Lung microvascular endothelial cell (primary cell): ENCODE measurements at places on chromosomes 5 and 9. TPM values are rescaled to one million over a fixed set of nuclear protein-coding genes. Genes with fewer than 3 reads are reported as not detected.

Gene SPINK6
- total RNA-seq: not detected in 2 replicates

Gene SPATA31C1
- not detected in 2 replicates for total RNA-seq

Gene PCYOX1L
- 9.8 and 13.3 TPM in 2 replicates for total RNA-seq

Gene NUTM2F
- not detected in 2 replicates for total RNA-seq

Gene TEX48
- total RNA-seq: not detected in 2 replicates
